Left lobe of liver (tissue), 2 donors: ENCODE measurements at places on chromosomes 12 and 14.

- no peak for DNase-seq
Observed at GRCh38 chr12:49776858-49777257, 35.5 kb downstream of the TMBIM6 start.

DNA sequence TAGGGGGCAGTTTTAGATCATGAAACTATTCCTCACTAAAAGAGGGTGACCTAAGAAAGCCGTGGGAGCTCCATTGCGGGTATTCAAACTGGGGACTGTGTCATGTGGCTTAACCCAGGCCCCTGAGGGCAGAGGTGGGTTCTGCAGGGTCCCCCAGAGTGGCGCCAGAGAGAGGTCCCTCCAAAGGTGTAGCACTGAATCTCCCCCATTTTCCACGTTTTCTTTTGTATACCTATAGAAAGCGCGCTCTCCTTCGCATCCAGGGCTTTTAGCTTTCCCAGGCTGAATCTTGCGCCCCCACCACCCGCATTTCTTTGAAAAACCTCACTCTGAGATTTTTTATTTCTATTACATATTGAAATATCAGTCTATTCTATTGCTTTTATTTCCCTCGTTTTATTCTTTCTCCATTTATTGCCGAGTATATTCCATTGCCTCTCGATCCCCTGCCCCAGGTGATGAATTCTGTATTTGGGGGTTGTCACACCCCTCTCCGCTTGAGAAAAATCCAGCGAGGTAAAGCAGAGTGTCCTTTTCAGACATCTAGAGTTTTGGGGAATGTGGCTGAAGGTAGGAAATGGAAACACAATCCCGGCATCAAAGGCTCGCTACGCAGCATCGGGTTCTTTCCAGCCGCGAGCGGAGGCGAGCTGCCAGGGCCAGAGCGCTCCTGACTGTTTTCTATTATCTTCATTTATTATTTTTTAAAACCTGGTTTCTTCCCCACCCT, 870 bp upstream of the HOXC13 start:
- no peak for DNase-seq

- DNase-seq = no peak
Observed at GRCh38 chr12:84913129-84913515, 523 bp upstream of the SLC6A15 start.

DNA sequence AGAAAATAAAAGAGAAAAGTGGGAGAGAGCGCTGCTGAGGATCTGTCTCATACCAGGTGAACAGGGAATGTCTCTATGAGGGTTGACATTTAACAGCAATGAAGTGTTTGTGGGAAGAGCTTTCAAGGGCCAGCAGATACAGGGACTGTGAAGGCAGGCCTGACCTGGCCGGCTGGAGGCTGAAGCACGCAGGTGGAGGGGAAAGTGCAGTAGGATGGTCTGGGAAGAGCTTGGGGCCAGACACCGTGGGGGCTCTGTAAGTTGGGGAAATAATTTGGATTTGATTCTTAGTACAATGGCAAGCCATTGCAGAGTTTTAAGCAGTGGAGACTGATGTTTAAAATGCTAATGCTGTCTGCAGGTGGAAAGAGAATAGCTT, 23.8 kb upstream of the DHRS2 start:
- DNase-seq = no peak

GRCh38 chr12:31728289-31728916, 418 bp downstream of the AMN1 start:
- DNase-seq = peak; percentile 61

DNA sequence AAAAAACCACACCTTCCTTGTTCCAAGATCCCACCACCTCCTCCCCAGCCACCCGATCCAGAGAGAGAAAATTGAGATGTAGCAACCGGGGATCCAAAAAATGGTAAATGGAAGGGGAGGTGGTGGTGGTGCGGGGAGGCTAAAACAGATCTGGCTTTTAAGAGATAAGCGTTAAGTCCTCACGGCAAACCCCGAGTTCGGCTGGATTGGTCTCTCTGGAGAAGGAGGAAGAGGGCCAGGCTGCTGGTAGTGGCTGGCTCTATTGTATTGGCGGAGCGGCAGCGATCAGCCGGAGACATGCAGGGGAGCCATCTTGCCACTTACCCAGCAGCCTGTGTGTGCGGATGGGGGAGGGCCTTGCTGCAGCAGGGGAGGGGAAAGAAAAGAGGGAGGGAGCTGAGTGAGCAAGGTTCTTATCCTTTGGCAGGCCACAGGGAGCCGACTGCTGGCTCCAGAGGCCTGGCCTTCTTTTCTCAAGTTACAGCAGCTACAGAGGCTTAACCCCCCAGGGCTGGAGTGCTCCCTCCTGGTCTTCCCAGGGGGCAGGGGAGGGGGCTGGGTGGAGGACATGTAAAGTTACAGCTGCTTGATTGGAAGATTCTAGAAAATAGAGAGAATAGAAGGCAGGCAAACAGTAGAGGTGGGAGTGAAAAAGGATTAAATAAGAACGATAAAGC, 14.1 kb upstream of the CDH24 start:
- peak; percentile 83 for DNase-seq

DNA sequence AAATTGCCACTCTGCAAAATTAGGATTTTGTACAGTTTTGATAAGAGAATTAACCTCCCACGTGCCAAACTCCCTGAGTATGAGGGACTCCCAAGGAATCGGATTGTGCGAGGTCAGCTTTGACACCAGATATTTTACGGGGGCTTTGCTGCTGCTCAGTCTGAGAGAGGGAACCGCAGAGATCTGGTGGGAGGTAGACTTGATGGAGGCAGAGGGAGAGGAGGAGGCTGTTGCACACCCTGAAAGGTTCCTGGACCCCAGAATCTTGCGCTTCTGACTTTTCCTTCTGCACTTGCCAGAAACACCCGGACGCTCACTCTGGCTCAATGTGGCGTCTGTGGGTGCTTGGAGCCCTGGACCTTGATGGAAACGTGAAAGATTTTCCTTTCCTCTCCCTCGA, 83.9 kb downstream of the PAPOLA start:
- no peak for DNase-seq

DNA sequence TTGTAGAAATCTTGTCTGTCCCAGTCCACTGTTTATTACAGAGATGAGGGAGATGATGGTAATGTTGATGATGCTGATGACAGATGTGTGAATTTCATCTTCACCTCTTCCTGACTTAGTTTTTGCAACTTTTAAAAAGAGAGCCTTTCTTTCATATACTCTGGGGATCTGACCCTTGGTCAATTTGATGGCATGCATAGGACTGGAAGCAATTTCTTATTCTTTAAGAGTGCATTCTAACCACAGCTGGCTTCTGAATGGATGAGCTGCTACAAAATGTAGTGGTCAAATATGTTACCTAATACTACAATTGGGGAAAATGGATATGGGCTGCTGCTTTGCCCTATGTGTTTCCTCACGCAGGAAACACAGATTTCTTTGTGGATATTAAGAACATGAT, 80.8 kb downstream of the MYRFL start:
- no peak for DNase-seq

DNA sequence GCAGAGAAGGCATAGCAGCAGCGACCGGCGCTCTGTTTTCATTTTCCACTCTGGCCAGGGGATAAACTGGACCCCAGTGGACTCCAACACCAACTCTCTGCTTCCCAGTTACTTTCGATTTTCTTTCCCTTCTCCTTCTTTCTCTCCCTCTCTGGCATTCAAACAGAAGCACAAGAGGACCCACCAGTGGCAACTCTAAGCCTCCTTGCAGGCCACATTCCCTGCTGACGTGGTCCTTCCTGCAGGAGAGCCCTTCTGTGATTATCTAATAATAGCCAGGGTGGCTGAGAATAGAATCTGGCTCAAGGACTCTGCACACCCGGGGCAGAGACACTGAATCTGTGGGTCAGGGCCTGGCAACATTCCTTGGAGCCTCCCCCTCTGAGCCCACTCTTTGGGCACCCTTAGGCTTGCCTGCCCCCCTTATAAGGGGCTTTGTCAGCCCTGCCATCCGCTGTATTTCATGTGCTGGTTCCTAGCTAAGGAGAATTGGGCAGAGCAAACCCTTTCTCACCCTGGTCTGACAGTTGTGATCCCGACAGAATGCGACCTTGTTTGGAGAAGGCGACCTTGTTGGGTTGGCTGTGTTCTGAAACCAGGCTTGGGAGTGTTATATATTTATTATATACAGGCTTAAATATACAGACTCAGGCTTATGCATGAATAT, 8.2 kb upstream of the HOXC6 start:
- no peak for DNase-seq

GRCh38 chr14:89400529-89400928, 16.5 kb downstream of the FOXN3 start:
- DNase-seq = no peak

DNA sequence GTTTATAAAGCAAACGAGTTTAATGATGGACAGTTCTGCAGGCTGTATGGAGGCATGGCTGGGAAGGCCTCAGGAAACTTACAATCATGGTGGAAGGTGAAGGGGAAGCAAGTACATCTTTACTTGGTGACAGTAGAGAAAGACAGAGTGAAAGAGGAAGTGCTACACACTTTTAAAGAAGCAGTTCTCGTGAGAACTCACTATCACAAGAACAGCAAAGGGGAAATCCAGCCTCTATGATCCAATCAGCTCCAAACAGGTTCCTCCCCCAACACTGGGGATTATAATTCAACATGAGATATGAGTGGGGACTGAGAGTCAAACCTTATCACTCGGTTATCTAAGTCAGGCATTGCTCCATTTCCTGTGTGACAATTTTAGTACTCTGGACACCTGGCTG, 189.9 kb upstream of the CNTN1 start:
- DNase-seq = no peak

DNA sequence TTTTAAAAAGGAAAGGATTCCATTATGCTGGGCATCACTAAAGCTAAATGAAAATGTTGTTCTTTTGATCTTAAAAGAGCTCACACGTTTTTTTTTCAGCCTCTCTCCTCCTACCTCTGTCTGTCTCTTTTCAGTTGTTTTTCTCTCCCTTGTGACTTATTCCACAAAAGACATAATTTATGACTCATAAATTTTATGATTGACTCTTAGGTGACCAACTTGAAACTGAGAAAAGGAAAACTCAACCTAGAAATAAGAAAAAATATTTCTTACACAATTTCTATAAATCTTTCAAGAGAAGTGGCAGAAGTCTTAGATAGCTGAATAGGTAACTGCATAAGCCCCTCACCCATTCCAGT, 227.7 kb upstream of the DDHD1 start:
- DNase-seq = no peak

GRCh38 chr12:92606956-92607355, 95.8 kb upstream of the PLEKHG7 start:
- DNase-seq = no peak

DNA sequence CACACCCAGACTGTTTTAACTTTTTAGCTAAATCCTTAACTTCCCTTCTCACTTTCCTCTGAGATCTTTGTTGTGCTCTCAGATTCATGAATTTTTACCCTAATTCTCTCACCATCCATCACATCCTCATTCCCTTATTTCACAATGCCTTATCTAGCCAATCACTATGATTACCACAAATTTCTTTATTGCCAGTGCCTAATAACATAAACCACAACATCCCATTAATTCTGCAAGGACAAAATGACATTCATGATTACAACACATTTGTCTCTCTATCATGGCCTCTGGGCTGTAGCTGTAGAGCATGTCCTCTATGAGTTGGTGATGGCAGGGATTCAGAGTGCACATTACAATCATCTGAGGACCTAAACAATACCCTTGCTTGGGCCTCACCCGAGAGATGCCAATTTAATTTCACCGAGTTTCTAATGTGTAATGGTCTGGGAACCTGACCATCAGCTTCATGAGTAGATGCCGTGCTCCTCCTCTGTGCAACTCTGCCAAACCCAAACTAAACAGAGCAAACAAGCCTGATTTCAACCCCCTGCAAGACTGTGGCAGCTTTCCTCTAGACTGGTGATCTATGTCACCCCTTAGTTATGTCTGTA, 99.3 kb downstream of the SPTSSA start:
- no peak for DNase-seq

DNA sequence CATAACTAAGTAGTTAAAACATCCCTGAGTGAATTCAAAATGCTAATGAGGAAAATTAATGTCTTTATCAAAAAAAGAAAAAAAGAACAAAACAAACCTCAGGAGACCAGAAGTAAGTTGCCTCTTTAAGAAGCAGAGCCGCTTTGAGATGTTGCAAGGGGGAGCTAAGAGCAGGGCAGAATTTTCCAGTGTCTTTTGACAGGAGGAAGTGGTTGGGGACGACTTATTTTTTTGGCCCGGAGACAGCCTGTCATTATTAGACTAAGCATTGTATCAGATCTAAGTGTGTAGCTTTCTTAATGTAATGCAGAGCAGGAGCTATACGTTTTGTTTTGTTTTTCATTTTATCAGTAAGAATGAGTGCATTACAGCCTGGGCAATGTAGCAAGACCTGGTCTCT, 206.6 kb downstream of the CACNA1C start:
- DNase-seq = no peak

DNA sequence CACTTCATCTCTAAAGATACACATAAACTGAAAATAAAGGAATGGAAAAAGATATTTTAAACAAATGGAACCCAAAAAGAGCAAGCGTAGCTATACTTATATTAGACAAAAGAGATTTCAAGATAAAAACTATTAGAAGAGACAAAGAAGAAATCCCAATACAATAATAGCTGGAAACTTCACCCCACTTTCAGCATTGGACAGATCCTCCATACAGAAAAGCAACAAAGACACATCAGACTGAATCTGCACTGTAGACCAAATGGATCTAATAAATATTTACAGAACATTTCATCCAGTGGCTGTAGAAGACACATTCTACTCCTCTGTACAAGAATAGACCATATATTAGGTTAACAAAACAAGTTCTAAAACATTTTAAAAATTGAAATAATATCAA, 117.6 kb upstream of the PDE3A start:
- no peak for DNase-seq

- DNase-seq = no peak
Observed at GRCh38 chr12:65536351-65536750, 257.9 kb downstream of the MSRB3 start.

GRCh38 chr14:44895716-44896115, 66.0 kb downstream of the KLHL28 start:
- DNase-seq = no peak

GRCh38 chr14:68210729-68211299, 391.2 kb downstream of the RAD51B start:
- DNase-seq = no peak
